ENCODE measurements at places on chromosomes 1 and 21.

DNA sequence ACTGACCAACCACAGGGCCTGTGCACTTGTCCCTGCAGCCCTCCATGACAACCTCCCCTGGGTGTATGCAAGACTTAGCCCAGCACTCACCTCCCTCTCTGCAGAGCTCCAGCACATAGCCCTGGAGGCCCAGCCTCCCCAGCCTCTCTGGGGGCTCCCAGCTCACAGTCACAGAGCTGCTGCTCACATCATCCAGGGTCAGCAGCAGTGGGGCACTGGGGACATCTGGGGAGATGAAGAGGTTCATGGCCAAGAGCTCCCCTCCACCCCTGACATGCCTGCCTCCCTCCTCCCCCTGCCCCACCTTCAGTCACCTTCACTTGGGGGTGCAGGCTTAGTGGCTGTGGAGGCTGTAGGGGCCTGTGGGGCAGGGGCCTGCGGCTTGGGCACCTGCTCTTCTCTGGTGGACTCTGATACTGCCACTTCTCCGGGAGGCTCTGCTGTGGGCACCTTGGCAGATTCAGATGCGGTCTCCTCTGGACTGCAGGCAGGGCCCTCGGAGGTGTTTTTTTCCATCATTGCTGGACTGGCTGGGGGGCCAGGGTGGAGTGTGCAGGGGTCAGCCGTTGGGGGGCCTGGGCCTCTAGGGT lies at the start of gene MYBPH:
Gene MYBPH (minus strand): TSS at position 590 of the 590 bp plus-strand sequence. CDS start 71 bp downstream, at position 519.
- no peak for DNase-seq

DNA sequence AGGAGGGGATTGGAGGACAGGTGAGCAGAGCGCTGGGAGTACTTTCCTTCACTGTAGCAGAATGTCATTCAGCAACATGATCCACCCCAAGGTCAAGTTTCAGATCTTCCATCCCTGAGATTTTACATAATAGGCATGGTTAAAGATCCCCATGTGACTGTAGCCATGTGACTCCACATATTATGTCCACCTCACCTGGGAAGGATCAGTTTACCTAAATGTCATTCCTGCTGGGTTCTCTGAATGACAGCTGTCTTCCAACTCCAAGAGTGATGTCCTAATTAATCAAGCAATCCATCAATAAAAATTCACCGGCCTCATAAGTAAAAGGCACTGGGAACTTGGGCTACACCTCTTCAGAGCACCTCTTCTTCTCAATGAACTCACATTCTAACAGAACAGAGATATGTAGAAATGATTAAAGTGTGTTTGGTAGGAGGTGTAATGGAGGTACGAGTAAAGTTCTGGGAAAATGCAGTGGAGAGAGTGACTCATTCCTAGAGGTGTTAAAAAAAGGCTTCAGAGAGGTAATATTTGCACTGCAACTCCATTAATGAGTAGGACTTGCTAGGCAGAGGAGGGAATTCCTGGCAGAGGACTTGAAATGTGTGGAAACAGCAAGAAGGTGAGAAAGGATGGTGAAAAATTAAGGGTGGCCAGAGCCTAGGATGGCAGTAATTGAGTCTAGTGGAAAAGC lies 22.2 kb upstream of the MAPKAPK2 start:
- no peak for DNase-seq

- no peak for DNase-seq
Measured at GRCh38 chr1:40592107-40592803, 60.8 kb downstream of the ZNF684 start.

DNA sequence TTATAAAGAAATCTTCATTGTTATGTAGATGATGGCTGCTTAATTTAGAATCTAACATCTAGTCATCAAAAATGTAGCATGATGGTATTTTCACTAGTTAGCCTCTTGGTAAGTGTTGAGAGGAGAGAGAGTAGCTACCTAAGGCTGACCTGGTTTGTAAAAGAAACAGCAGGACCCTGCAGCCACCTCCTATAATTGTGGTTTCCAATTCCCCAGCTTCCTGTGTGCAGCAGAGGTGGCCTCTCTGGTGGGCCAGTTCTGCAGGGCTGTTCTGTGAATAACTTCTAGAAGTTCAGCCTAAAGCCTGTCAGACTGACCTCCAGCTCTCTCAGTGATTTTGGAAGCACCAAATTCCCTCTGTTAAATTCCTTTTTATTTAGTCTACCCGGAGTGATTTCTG lies 246.4 kb upstream of the LRRC7 start:
- DNase-seq, result no peak

GRCh38 chr1:22913421-22914141 lies 59.1 kb downstream of the LACTBL1 start:
- no peak for DNase-seq

GRCh38 chr21:26806801-26807295 lies 38.4 kb downstream of the ADAMTS1 start:
- DNase-seq, result no peak

DNA sequence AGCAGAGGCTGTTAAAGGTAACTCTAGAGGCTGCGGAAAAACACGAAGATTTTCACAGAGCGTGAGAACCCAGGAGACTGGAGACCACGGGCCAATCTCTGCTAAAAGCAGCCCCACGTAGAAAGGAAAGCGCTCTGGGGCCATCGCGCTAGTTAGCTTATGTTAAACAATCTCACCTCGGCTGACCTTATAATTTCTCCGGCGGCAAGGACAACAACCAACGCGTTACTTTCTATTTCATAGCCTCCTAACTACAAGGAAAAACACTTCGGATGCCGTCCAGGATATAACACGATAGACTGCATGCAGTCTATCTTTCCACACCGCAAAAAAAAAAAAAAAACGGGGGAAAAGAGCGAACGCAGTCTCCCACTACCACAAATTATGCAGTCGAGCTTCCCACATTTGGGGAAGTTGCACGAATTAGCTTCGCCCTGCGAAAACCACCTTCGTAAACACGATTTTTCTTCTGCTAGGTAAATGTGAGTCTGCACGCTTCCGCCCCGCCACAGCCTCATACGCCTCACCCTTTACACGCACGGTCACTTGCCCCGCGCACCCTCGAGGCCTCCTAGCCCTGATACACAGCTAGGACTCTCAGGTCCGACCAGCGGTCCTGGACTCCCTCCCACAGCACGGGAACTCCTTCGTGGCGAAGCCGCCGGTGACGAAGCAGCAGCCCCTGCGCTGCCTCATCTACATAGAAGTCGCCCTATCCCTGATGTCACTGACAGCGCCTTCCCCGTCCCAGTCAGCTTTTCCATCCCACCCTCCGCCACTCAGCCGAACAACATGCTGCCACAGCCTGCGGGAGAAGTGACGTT lies 87.8 kb downstream of the PRKAB2 start:
- peak; percentile 71 for DNase-seq

GRCh38 chr1:78779831-78780230 lies 130.2 kb downstream of the IFI44 start:
- DNase-seq, result no peak

DNA sequence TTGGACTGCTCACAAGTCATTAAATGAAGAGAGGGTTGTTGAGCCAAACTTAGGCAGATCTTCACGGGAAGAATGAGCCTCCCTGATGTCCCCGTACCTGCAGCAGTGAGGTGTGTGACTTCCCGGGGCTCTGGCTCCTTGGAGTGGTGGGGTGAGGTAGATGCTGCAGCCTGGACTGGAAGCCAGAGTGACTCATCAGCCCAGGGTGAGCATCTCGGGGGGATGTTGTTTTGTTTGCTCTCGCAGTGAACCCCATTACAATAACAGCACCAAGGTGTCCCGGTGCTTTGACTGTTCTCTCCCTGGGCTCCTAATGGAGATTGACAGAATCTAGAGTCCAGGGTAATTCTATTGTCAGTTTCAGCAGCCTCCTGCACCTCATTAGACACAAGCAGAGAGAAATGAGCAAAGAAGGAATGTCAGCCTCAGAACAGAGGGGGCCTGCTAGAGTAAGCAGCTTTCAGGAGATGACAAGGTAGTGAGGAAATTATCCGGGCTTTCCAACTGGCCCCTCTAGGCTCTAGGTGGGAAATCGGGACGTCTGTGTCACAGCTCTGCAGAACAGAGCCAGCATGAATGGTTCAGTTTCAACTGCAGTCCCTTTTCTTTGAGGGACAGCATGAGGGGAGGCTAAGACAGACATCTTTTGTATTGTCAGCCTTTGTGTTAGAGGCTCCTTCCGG lies 36.0 kb upstream of the LRRN2 start:
- DNase-seq, result no peak
